Suppressor macrophage treated with lipopolysaccharide for 1 hour (primary cell): ENCODE measurements at places on chromosomes 7 and 10.

DNA sequence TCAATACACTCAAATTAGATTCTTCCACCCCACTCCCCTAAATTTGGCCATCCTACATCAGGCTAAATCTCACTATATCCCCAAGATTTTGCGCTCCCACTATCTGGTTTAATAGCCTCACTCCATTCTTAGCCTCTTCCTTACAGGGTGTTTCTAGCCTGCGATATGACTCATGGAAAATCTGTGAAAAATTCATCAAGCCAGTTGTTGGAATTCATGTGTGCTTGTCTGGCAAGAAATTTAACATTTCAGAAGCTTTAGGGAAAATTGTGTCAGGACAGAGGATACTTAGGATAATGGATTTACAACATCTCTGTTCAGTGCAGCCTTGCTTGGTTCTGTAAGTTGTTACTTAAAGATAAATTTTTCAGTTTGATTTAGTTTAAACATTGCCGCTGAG lies 1249.9 kb upstream of the AUTS2 start:
- DNase-seq: no peak

- DNase-seq: peak; percentile 85
Measured at GRCh38 chr10:101939008-101939648, 95.5 kb upstream of the KCNIP2 start.

DNA sequence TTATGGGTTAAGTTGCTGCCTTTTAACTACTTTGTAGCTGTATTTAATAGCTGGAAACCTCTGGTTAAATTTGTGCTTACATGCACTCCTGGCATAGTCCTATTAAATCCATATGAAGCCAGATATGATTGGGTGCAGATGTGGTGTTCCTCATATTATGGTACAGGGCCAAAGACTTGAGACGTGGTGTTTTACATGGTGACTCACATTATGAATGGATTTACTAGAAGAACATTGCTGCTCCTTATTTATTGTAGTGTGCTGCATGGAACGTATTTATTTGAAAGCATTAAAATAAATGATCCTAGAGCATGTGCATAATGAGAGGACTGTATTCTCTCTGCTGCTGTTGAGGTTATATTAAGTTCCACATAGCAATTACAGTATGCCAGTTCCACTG lies 224.1 kb downstream of the SLC25A13 start:
- DNase-seq: no peak

- DNase-seq: no peak
Measured at GRCh38 chr10:58919927-58920654, 256.4 kb upstream of the PHYHIPL start.

DNA sequence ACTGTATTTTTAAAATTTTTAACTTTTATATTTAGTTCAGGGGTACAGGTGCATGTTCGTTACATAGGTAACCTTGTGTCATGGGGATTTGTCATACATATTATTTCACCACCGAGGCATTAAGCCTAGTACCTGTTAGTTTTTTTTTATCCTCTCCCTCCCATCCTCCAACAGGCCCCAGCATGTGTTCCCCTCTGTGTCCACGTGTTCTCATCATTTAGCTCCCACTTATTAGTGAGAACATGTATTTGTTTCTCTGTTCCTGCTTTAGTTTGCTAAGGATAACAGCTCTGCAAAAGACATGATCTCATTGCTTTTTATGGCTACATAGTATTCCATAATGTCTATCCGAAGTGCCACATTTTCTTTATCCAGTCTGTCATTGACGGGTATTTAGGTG lies 22.4 kb upstream of the ITGA8 start:
- no peak for DNase-seq

- DNase-seq: no peak
Measured at GRCh38 chr7:101200504-101200861, 353 bp downstream of the MOGAT3 start.

- no peak for DNase-seq
Measured at GRCh38 chr7:159296093-159296681, 151.5 kb upstream of the VIPR2 start.

DNA sequence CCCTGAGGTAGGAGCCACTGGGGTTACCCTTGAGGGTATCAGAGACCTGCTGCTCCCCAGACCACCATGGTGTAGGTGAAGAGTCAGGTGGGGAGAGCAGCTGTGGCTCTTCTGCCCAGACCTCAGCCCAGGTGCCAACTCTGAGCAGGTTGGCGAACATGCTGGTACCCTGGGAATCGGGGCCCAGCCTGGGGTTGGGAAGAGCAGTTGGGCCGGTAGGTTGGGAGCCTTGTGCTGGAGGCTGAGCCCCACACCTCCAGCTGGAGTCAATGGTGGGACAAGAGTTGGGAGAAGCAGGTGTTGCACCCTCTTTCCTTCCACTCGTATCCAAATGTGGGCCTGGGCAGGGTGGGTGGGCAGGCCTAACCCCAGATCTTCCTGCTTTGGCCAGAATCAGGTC lies 114.5 kb downstream of the CDH23 start:
- DNase-seq: no peak

GRCh38 chr10:126468876-126469643 lies 80.8 kb upstream of the ADAM12 start:
- DNase-seq: no peak

- no peak for DNase-seq
Measured at GRCh38 chr10:119643306-119644204, 7.6 kb upstream of the BAG3 start.
